ENCODE measurements at places on chromosomes 2 and 18. TPM values are rescaled to one million over a fixed set of nuclear protein-coding genes. Genes with fewer than 3 reads are reported as not detected.
A peak's percentile ranks its signal among the peaks of the same experiment; 100 is the strongest.

The STAT4 gene
- total RNA-seq = 12.4 TPM

The CHRNA1 gene
- total RNA-seq = 0.38 TPM

The ANKRD39 gene
- 7.9 TPM for total RNA-seq

The ABHD1 gene
- total RNA-seq = 0.31 TPM

- no peaks in the 10 kb centered on the region for H3K27me3 ChIP-seq
- no peak overlapping the region for H3K4me3 ChIP-seq
- DNase-seq = no peak
Observed at GRCh38 chr18:62852851-62853250, 137.5 kb downstream of the PHLPP1 start.

- no peak overlapping the region for H3K4me3 ChIP-seq
- H3K27me3 ChIP-seq = peaks cover 4% of the 10 kb centered on the region
- no peak for DNase-seq
- H3K4me1 ChIP-seq = no peaks in the 10 kb centered on the region
- no peak overlapping the region for H3K27ac ChIP-seq
- no peaks in the 10 kb centered on the region for H3K36me3 ChIP-seq
Observed at GRCh38 chr2:122174061-122174460, 418.6 kb downstream of the TSN start.

GRCh38 chr2:234989183-234989701, 37.4 kb downstream of the SH3BP4 start:
- no peak overlapping the region for H3K4me3 ChIP-seq
- H3K27me3 ChIP-seq = no peaks in the 10 kb centered on the region
- H3K36me3 ChIP-seq = peaks cover 3% of the 10 kb centered on the region
- peaks cover 72% of the 10 kb centered on the region for H3K4me1 ChIP-seq

DNA sequence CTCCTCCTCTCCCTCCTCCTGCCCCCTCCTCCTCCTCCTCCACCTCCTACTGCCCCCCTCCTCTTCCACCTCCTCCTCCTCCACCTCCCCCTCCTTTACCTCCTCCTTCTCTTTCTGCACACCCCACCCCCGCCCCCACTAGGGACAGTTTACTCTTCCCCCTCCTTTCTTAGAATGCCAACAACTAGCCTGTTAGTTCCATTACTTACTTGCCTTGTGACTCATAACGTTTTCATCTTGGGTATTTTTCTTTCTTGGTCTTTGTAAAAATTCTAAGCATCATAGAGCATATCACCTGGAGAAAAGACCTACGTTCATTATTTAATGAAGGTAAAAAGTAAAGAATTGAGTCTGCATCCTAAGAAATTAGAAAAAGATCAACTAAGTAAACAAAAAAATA, 165.3 kb downstream of the NEDD4L start:
- H3K4me3 ChIP-seq = no peak overlapping the region
- DNase-seq = no peak
- H3K36me3 ChIP-seq = no peaks in the 10 kb centered on the region
- no peaks in the 10 kb centered on the region for H3K27me3 ChIP-seq
- peaks cover 51% of the 10 kb centered on the region for H3K4me1 ChIP-seq

- H3K27me3 ChIP-seq = peaks cover 66% of the 10 kb centered on the region
- peaks cover 14% of the 10 kb centered on the region for H3K4me1 ChIP-seq
- no peak overlapping the region for H3K4me3 ChIP-seq
Observed at GRCh38 chr2:138777996-138778395, 2.2 kb downstream of the NXPH2 start.

- H3K4me3 ChIP-seq = no peak overlapping the region
- peaks cover 12% of the 10 kb centered on the region for H3K36me3 ChIP-seq
- H3K4me1 ChIP-seq = peaks cover 7% of the 10 kb centered on the region
Observed at GRCh38 chr2:158715357-158715756, 79.8 kb upstream of the DAPL1 start.

DNA sequence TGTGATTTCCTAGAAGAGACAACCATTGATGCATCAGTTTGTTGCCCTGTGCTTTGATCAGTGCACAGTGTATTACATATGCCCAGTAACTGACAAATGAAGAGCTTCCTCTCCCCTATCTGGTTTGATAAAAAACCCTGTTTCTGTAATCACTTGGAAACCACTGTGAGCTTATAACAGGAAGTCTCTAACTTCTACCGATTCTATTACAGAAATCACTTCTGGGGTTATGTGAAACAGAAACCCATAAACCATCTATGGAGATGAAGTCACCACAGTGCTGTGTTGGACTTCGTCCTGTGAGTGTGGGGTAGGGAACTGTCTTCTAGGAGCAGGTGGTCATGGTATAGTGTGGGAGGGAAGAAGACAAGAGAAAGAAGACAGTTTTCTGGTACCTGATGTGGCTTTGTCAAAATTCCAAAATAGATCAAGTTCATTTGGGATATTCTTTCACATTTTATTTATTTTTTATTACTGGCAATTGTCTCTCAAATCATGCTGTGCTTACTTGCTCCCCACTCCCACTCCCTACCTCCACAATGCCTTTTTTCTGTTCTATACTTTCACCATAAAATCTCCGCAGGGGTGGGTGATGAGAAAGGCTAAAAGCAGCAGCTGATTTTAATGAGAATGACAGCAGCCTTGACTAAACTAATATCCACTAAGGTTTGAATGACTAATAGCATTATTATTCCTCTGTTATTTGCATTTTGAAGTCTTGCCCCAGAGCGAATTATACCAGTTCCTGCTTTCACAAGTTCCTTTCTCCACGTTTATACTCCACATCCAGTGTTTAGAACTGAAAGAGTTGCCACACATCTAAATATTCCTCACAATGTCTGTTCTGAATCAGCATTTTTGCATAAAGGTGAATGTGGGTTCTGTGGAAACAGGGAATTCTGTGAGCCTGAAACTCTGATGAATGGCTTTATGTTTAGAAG, 41.7 kb upstream of the RND3 start:
- H3K27ac ChIP-seq = peak overlapping the region; percentile 93
- H3K4me1 ChIP-seq = peaks cover 62% of the 10 kb centered on the region
- no peaks in the 10 kb centered on the region for H3K36me3 ChIP-seq
- DNase-seq = no peak
